ENCODE measurements at places on chromosomes 2 and 18.

DNA sequence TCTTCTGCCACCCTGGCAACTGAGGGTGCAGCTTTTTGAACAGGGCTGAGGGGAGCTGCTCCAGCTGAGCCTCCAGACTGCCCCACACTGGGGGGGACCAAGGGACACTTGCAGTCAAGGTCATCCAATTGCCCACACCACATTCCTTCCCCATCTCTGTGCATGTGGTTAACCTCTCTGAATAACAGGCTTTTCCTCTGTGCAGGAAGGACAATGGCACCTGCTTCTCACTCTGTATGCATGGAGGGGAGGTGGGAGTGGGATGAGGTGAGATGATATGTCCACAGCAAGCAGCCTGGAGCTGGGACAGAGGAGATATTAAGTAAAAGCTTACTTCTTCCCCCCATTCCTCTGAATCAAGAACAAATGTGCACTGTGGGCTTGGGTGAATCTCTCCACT, 39.1 kb upstream of the TEX51 start:
- DNase-seq: no peak

DNA sequence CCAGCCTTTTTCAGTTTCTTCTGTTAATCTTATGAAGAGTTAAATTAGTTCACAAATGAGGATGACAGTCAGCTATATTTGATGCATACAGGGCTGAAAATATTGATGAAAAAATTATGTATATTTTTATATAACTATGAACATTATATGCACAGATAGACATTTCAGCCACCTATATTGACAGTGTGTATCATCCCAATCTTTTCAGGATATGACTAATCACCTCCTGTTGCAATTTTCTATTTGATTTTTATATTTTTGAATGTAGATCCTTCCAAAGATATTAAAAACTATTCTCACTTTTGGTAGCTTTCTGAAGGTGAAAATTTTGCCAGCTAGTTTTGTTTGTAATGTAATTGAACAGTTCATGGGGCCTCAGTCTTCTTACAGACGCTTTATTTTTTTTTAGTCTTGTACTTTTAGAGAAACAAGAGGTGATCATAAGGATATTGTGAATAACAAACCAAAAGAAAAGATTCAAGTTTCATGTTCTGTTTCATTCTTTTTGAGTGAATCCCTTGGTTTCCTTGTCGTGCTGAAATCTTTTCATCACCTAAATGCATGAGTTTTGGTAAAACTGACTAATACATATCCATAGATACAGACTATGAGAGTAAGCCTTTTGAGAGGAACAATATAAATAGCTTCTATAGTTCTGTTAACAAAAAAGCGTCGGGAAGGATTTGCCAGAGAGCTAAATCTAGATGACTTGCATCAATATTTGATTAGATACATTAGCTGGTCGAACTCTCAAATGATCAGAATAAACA, 123.1 kb downstream of the ARHGAP15 start:
- DNase-seq: no peak

- DNase-seq: no peak
These were observed 317.6 kb downstream of the CTNNA2 start for GRCh38 chr2:79830501-79830900.

DNA sequence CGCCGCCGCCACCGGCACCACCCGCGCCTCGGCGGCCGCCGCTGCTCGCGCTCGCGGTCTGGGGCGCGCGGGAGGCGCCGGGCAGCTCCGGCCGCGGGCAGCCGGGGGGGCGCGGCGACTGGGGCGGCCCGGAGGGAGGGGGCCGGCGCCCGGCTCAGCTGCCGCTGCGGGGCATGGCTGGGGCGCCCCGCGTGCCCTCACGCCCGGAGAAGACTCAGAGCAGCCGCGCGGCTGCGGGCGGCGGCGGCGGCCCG, 295 bp downstream of the GAREM1 start:
- DNase-seq: no peak

- DNase-seq: no peak
These were observed 465.5 kb downstream of the XIRP2 start for GRCh38 chr2:167353605-167354280.

DNA sequence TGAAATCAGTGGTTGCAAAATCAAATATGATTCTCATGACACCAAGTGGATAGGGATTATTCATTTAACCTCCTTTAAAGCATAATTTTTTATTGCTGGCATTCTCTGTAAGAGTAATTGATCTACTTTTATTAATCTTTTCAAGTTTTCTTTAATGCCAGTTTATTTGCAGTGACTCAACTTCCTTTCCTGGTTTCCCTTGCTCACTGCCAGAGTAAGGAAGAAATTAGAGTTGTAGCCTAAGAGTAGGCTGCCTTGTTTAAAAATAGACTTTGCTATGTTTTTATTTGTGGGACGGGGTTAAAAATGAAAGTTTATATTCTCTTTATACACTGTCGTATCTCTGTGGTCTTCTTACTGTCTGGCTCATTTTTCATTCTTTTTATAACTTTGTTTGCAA, 148.6 kb downstream of the WDR7 start:
- peak; percentile 48 for DNase-seq

DNA sequence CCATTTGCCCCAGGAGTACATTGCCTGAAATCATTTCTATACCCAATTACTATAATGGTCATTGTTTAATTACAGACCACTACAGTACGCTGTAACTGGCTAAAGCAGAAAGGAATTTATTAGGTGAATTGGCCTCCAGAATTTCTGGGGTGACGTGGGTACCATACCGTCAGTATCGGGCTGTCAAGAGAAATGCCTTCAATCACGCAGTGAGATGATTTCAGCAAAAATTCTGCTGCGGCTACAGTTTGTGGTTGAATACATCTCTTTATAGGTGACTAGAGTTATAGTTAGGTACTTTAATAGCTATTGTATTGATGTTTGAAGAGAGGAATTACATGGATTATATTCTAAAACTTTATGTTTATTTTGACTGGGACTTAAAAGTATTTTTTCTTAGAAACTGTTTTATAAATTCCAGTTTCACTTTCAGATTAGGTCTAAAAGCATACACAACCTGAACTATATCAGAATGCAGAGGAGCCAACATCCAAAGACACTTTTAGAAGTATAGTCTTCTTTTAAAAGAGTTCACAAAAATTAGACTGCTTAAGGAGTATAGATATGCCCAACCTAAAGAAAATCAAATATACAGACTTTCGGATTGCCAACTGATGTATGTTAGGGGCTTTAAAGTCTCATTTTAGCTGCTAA, 128.4 kb downstream of the TTC27 start:
- no peak for DNase-seq

- DNase-seq: no peak
These were observed 15.0 kb downstream of the PPP4R1 start for GRCh38 chr18:9599328-9599727.

DNA sequence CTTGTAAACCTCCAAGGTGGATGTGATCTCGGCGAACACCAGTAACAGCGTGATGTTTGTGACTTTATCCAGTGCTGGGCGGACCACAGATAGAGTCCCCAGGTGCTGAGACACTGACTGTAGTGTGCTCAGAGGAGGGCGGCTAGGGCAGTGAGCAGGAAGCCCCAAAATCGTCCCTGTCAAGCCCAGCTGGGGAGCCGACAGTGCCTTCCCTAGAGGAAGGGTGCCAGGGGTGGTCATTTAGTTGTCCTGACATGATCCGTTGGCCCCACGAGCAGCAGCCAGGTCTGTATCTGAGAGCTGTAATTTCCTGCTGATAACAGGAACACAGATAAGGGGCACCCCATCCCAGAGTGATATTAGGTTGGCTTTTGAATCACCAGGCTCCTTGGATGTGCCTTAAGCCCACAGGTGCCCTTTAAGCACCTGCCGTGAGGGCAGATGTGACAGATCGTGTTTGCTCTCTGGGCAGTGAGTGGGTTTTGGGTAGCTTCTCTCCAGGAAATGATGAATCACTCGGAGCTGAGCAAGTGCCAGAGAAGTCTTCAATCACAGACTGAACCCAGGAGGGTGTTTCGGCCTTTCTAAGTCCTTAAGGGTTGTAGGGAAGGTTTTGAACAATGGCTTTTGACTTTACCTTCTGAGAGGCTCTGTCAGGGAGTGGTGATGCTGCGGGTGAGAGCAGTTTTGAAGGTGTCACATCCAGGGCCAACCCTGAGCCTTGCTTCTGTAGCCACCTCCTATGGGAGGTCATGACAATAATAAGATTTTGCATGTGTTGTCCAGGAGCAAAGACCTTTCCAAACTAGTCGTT, 7.7 kb downstream of the LPIN1 start:
- peak; percentile 68 for DNase-seq

GRCh38 chr2:214185546-214185945, 225.3 kb upstream of the VWC2L start:
- no peak for DNase-seq

DNA sequence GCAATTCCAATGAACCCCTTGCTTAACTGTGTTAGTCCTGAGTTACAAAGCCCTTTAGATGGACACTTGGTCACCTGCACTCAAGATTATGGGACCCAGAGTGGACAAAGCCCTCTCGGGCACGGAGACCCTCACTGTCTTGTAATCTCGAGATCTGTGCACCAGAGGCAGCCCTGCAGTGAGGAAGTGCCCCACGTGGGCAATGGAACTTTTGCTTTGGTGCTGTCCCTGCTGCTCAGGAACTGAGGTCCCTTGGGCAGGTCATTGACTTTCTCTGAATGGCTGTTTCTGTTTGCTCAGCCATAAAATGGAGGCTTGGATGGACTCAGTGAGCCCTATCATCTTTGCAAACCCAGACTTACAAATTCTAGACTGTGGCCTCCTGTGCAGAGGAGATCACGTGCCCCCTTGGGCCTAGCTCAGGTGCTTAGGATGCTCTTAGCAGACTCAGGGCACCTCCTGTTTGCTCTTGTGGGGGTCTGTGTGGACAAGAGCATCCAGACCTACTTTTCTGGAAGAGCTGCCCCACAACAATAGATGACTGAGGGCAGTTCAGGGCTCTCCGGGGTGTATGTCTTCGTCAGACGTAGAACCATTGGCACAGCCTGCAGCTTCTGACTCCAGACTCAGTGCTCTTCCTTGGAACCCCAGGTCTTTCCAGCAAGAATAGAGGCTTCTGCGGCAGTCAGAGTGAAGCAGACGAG, 94.5 kb upstream of the HS6ST1 start:
- no peak for DNase-seq

GRCh38 chr2:178923546-178923945, 116.3 kb upstream of the TTN start:
- DNase-seq: no peak

GRCh38 chr2:88638743-88639142, 11.5 kb upstream of the EIF2AK3 start:
- DNase-seq: peak; percentile 54

All from EH (cell line).